DND-41 (cell line): ENCODE measurements at places on chromosomes 4 and X.

GRCh38 chrX:48937054-48937907 lies 18.5 kb upstream of the PIM2 start:
- H3K4me1 ChIP-seq: peaks cover 48% of the 10 kb centered on the region
- peak; percentile 90 for DNase-seq
- H3K27ac ChIP-seq: peak overlapping the region; percentile 76
- H3K36me3 ChIP-seq: peaks cover 59% of the 10 kb centered on the region

DNA sequence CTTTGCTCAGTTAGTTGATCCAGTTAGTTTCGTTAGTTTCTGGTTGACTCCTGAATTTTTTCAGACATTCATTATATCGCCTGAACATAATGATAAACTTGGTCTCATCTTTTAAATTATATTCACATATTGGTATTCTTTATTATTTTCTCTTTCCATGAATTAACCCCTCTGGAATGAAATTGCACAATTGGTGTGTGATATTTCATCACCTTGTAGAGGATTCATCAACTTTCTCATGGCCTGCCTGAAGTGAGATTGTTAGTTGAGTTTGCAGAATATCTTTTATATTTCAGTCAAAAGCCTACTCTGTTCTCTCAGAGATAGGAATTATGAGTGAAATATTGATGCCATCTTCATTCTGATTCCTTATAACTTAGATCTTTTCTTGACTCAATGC lies 1160.6 kb upstream of the AGA start:
- DNase-seq: no peak
- no peaks in the 10 kb centered on the region for H3K36me3 ChIP-seq
- H3K4me3 ChIP-seq: no peak overlapping the region
- H3K27ac ChIP-seq: no peak overlapping the region
- H3K27me3 ChIP-seq: no peaks in the 10 kb centered on the region

- no peak for DNase-seq
- no peaks in the 10 kb centered on the region for H3K27me3 ChIP-seq
- H3K4me1 ChIP-seq: no peaks in the 10 kb centered on the region
These were observed 183.7 kb downstream of the EVC2 start for GRCh38 chr4:5524446-5525299.

GRCh38 chr4:147586637-147587036 lies 30.6 kb upstream of the TMEM184C start:
- peaks cover 3% of the 10 kb centered on the region for H3K27me3 ChIP-seq
- no peak for DNase-seq

GRCh38 chr4:170610434-170610833 lies 520.7 kb upstream of the AADAT start:
- no peaks in the 10 kb centered on the region for H3K27me3 ChIP-seq
- no peak overlapping the region for H3K4me3 ChIP-seq
- H3K4me1 ChIP-seq: no peaks in the 10 kb centered on the region
- DNase-seq: no peak
- H3K27ac ChIP-seq: no peak overlapping the region
- no peaks in the 10 kb centered on the region for H3K36me3 ChIP-seq

GRCh38 chrX:96394598-96394997 lies 290.0 kb upstream of the DIAPH2 start:
- H3K4me3 ChIP-seq: no peak overlapping the region
- no peak overlapping the region for H3K27ac ChIP-seq
- no peaks in the 10 kb centered on the region for H3K36me3 ChIP-seq
- H3K4me1 ChIP-seq: no peaks in the 10 kb centered on the region
- no peak for DNase-seq

GRCh38 chrX:24657671-24658386 lies 10.7 kb upstream of the PCYT1B start:
- H3K4me1 ChIP-seq: no peaks in the 10 kb centered on the region
- no peak overlapping the region for H3K27ac ChIP-seq
- no peak for DNase-seq
- no peaks in the 10 kb centered on the region for H3K36me3 ChIP-seq

DNA sequence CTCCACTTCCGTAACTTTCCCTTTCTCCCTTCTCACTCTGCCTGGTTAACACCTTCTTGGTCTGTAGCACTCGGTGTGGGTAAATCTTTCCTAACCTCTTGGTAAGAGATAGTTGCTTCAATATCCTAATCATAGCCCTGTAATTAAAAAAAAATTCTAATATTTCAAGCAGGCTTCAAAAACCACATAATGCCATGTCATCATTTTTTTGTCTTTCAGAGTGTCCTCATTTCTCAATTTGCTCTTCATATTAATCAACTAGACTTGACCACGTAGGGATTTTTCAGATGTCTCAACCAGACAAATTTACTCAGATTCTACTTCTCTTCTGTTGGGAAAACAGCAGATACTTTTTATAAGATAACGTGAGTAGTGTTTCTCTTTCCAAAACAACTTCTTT lies 91.0 kb downstream of the FREM3 start:
- no peak overlapping the region for H3K27ac ChIP-seq
- H3K36me3 ChIP-seq: no peaks in the 10 kb centered on the region
- DNase-seq: no peak
- H3K27me3 ChIP-seq: peaks cover 12% of the 10 kb centered on the region

DNA sequence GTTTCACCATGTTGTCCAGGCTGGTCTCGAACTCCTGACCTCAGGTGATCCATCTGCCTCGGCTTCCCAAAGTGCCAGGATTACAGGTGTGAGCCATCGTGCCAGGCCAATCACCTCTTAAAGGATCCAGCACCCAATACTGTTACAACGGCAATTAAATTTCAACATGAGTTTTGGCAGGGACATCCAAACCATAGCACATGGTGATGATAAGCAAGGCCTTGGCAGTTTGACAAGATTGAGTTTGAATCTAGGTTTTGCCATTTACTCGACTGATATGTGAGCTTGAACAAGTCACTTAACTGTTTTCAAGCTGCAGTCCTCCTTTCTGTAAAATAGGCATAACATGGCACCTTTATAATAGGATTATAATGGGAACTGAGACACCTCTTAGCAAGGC lies 84.1 kb downstream of the GPR82 start:
- H3K4me1 ChIP-seq: no peaks in the 10 kb centered on the region
- DNase-seq: no peak
- peaks cover 8% of the 10 kb centered on the region for H3K36me3 ChIP-seq
- H3K4me3 ChIP-seq: no peak overlapping the region

DNA sequence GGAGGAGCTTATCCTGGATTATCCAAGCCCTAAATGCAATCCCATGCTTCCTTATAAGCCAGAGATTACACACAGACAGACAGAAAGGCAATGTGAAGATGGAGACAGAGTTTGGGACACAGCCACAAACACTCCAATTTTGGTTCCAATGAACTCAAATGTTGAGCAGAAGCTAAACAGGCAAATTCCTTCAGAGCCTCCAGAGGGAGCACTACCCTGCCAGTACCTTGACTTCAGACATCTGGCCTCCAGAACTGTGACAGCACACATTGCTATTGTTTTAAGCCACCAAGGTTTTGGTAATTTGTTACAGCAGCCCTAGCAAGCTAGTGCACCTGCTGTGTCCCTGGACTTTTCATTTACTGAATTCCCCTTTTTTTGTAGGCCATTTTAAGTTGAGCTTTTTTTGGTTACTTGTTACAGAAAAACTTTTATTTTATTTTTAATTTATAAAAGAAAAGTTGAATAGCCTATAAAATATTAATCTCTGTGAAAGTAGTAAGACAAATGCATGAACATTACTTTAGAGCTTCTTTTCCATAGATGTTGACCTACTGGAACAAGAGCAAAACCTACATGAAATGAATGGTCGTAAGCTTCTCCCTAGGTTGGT lies 33.4 kb upstream of the SRD5A3 start:
- no peaks in the 10 kb centered on the region for H3K27me3 ChIP-seq
- DNase-seq: peak; percentile 43
- no peaks in the 10 kb centered on the region for H3K36me3 ChIP-seq
- no peak overlapping the region for H3K4me3 ChIP-seq

- no peaks in the 10 kb centered on the region for H3K4me1 ChIP-seq
- peaks cover 3% of the 10 kb centered on the region for H3K27me3 ChIP-seq
- H3K36me3 ChIP-seq: no peaks in the 10 kb centered on the region
- no peak for DNase-seq
- H3K27ac ChIP-seq: no peak overlapping the region
These were observed 17.6 kb downstream of the PIR start for GRCh38 chrX:15475486-15475885.

DNA sequence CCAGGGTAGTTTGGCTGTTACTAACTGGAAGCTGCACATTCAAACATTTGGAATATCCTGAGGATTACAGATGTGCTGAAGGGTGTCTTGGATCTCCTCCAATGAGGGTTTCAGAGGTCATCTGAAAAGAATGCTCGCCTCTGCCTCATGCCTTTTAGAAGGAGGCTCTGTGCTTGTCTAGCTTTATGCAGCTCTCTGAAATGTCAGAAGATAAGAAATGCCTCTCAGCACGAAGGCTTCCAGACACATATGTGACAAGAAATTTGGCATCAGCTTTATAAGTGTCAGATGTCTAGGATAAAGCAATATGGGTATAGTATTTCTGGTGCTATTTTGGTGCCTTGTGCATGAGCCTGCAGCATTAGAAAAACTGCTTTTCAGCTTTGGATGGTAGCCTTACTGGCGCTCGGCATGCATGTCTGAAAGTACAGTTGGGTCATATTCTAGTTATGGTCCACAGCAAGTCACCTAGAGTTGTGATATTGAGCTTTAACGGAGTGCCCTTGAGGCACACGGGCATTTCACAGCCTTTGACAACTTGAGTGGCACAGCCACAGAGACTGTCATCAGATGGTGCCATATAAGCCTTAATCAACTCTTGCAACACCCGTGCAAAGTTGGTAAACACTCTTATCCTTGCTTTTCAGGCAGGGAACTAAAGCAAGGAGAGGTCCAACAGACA lies 70.8 kb upstream of the PGRMC2 start:
- H3K4me3 ChIP-seq: no peak overlapping the region
- H3K4me1 ChIP-seq: no peaks in the 10 kb centered on the region
- no peaks in the 10 kb centered on the region for H3K27me3 ChIP-seq
- H3K27ac ChIP-seq: no peak overlapping the region
- no peak for DNase-seq
- no peaks in the 10 kb centered on the region for H3K36me3 ChIP-seq

- no peak for DNase-seq
- H3K4me3 ChIP-seq: no peak overlapping the region
- no peaks in the 10 kb centered on the region for H3K36me3 ChIP-seq
- H3K27me3 ChIP-seq: no peaks in the 10 kb centered on the region
- H3K4me1 ChIP-seq: no peaks in the 10 kb centered on the region
These were observed 332.1 kb upstream of the IGFBP7 start for GRCh38 chr4:57442241-57442640.

DNA sequence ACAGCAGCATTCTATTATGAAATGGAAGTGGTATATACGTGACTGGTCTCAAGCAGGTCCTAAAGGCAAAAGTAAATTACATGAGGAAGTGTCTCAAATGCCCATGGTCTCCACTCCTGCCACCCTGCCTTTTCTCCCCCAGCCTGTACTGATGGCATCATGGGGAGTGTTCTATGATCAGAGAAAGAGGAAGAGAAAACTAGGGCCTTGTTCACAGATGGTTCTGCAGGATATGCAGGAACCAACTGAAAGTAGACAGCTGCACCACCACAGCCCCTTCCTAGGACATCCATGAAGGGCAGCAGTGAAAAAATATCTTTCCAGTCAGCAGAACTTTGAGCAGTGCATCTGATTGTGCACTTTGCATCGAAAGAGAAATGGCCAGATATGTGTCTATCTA lies 901.5 kb downstream of the ARAP2 start:
- no peaks in the 10 kb centered on the region for H3K4me1 ChIP-seq
- no peak overlapping the region for H3K4me3 ChIP-seq
- H3K36me3 ChIP-seq: no peaks in the 10 kb centered on the region
- H3K27me3 ChIP-seq: no peaks in the 10 kb centered on the region
- H3K27ac ChIP-seq: no peak overlapping the region
